ENCODE measurements at places on chromosomes 11 and 22.

DNA sequence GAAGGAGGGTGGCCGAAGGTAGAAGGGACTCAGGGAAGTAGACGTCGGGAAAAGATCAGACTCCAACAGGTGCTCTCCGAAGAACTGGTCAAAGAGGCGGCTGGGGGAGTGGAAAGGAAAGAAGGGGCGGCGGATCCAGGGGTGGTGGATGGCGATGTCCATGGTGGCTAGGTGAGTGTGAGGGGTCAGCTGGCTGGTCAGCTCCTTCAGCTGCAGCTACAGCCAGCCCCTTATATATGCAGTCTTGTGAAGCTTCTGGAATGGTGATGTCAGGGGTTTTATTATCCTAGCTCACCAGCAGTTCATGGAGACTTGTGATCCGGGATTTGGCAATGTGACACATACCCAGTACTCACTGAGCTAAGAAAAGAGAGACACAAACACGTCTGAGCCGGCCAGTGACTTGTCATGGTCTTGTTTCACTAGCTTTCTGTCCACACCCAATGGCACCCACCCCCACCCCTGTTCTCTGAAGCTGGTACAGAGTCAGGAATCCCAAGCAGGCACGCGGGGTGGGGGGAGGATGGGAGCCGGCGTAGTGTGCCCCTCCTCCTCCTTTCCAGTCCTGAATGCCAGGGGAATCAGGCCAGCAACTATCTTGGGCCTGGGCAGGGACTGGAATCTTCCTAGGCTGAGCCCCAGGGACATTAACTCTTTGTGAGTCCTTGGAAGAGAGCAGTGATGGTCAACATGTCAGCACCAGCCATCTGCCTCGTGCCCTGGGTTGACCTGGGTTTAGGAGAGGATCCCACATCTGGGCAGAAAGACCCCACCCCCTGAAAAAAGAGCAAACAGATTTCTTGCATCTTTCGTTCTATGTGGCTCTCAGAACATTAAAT lies at the start of gene CRYAB:
CRYAB (minus strand) TSS at position 208 of the 839 bp plus-strand sequence; CDS start at position 162, 46 bp downstream.
- DNase-seq: peak; percentile 95

- DNase-seq: no peak
Measured at GRCh38 chr11:69241844-69242243, 52.1 kb upstream of the MYEOV start.

DNA sequence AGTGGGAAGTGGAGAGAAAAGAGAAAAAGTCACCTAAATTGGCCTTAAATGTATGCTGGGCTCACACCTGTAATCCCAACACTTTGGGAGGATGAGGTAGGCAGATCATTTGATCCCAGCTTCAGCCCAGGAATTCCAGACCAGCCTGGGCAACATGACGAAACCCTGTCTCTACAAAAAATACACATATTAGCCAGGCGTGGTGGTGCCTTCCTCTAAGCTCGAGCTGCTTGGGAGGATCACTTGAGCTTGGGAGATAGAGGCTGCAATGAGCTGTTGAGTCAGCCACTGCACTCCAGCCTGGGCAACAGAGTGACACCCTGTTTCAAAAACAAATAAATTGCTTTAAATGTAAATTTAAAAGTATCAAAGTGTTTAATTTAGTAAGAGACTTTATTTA lies 3.9 kb downstream of the CBL start:
- no peak for DNase-seq

DNA sequence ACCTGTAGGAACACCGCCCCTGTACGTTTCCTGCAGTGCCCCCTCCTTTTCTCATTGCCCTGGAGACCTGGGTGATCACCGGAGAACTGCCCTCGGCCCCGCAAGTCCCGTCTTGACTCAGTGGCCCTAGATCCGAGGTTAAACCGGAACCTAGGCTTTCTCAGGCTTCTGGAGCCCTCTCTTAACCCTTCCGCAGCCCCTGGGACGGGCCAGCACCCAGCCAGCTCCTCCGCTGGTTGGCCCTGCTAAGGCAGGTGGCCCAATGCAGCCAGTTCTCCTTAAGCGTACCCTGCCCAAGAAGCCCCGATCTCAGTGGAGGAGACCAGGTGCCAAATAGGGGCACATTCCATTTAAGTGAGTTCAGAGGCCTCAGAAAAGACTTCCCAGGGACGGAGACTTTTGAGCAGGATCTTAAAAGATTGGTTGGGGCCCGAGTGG lies 776 bp downstream of the NLRX1 start:
- DNase-seq: peak; percentile 66

DNA sequence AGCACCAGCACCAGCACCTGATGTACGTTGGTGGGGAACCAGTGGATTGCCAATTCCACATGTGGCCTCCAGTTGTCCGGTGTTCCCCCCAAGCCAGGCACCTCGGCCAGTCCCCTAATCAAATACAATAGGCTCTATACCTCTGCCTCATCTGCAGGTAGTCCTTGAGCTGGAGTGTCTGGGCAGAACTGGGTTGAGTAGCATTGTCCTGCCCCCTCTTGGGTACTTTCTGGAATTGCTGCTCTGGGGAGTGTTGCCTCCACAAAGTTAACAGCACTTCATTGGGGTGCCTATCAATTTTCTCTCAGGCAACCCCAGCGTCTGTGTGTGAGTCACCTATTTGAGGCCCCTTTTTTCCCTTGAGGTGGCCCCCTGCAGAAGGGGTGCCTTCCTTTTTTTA lies 413.0 kb upstream of the LARGE1 start:
- DNase-seq: no peak

DNA sequence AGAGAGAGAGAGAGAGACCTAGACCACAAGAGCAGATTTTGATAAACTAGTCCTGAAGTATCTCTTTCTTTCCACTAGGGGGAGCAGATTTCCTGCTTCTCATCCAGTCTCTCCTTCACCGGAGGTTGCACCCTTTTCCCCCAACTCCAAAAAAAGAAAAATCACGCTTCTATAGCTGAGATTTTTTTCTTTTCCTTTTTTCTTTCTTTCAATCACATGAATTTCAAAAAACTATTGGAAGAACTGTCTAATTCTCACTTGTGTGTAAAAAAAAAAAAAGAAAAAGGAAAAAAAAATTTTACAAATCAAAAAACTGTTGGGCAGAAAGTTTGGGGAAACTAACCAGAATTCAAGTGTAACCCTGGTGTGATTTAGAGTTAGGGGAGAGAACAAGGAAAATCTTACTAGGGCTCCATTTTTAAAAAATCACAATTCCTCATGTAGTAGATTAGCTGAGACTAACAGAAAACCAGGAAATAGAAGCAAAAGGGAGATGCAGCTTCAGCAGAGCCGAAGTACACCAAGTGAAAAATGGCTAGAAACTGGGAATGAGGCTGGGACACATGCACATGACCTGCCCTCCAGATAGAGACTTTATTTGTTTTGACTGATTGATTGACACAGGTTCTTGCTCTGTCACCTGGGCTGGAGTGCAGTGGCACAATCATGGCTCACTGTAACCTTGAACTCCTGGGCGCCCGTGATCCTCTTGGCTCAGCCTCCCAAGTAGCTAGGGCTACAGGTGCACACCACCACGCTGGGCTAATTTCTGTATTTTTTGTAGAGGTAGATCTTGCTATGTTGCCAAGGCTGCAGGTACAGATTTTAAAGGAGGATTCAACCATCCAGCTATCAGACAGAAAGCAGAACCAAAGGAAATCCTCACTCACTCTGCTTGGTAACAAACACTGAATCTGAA lies 27.1 kb downstream of the SDHD start:
- peak; percentile 69 for DNase-seq

- peak; percentile 84 for DNase-seq
Measured at GRCh38 chr22:36343720-36344105, 44.1 kb downstream of the MYH9 start.

DNA sequence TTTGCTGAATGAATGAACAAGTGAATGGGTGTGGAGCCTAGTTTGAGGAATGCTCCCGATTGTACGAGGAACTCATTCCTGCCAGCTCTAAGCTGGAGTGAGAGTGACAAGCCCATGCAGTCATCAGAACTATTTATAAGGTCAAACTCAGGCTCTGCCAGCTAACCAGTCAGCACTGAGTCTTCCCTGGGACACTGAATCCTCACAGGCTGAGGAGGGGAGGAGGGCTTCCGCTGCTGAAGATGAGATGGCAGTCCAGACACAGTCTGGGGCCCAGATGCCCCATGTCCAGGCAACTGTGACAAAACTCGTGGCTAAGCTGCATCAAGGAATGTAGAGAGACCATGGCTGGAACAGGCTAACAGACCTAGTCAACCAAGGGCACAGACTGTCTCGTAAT lies 4.0 kb downstream of the LRP4 start:
- peak; percentile 64 for DNase-seq

DNA sequence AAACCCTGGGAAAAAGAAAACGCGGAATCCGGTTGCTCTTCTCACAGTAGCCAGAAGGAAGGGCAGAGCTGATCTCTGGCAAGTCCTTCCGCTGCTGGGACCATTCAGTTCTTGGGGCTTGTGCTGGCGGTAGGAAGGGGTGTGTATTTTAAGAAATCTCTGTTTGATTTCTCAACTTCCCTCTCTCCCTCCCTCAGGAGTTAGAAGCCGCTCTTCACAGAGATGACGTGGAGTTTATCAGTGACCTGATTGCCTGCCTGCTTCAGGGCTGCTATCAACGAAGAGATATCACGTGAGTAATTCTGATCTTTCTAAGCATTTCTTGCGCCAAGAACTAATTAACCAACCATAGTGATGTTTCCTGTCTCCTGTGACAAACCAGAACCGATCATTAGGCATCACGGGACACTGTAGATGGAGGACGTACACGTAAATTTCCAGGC lies 85.9 kb upstream of the SLC25A18 start:
- no peak for DNase-seq

GRCh38 chr11:120329556-120329955 lies 4.5 kb downstream of the TLCD5 start:
- no peak for DNase-seq

DNA sequence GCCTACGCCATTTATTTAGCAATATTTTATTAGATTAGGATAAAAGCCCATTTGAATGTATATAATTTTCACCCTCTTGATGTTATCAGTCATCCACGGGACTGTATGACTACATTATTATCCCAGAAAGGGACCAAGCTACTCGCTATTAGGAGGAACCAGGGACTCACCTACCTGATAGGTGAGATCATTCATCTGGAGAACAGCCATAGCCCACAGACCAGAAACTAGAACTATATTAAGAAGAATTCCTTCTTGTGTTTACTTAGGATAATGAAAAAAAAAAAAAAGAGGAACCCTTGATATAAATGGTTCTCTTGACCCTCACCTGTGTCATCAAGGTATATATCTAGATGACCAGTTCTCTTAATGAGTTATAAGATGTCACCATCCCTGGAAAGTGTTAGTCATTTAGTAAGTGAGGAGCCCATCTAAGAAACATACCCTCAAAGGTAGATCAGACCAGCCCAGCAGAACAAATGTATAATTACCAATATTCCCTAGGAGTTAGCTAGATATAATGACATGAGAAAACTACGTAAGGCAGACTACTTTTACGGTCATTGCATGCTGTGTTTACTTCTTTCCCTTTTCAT lies 8.0 kb downstream of the SIK3 start:
- no peak for DNase-seq

DNA sequence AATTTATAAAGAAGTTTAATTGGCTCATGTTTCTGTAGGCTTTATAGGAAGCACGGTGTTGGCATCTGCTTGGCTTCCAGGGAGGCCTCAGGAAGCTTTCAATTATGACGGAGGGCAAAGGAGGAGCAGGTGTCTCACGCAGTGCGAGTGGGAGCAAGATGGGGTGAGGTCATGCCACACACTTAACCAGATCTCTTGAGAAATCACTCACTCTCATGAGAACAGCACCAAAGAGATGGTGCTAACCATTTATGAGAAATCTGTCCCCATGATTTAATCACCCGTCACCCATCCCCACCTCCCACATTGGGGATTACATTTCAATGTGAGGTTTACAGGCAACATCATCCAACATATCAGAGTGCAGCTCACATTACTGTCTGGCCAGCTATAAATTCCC lies 103.5 kb downstream of the ARHGAP8 start:
- no peak for DNase-seq

- DNase-seq: no peak
Measured at GRCh38 chr11:76152741-76153570, 53.3 kb downstream of the WNT11 start.

GRCh38 chr22:26479043-26479791 lies 4.4 kb downstream of the HPS4 start:
- DNase-seq: no peak

DNA sequence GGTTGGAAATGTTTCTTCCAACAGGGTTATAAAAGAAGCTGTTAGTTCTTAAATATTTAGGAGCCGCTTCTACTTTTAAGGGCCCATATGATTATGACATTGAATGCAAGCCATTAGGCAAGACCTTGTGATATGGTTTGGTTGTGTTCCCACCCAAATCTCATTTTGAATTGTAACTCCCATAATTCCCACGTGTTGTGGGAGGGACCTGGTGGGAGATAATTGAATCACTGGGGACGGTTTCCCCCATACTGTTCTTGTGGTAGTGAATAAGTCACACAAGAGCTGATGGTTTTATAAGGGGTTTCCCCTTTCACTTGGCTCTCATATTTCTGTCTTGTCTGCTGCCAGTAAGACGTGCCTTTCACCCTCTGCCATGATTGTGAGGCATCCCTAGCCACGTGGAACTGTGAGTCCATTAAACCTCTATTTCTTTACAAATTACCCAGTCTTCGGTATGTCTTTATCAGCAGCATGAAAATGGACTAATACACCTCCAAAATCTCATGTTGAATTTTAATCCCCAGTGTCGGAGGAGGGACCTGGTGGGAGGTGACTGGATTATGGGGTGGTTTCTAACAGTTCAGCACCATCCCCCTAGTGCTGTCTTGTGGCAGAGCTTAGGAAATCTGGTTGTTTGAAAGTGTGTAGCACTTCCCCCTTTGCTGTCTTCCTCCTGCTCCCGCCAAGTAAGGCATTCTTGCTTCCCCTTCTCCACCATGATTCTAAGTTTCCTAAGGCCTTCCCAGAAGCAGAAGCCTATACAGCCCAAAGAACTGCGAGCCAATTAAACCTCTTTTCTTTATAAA lies 4.3 kb downstream of the CD59 start:
- DNase-seq: peak; percentile 60

GRCh38 chr11:2263071-2263565 lies 7.3 kb downstream of the ASCL2 start:
- DNase-seq: no peak

DNA sequence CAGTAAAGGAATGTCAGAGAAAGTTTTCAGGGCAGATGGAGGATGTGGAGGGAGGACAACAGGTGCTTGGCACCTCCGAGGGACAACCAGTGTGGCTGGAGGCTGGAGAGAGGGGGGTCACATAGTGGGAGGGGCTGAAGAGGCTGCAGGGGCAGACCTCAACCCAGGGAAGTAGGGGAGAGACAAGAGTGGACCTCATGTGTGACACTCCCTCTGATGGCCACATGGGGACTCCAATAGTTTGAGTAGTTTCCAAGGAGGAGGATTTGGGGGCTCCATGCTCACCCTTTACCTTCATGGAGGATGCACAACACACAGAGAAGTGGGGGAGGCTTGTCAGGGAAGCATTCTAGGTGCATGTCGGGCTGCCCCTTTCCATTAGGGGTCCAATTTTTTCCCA lies 35.1 kb upstream of the ASPHD2 start:
- no peak for DNase-seq

DNA sequence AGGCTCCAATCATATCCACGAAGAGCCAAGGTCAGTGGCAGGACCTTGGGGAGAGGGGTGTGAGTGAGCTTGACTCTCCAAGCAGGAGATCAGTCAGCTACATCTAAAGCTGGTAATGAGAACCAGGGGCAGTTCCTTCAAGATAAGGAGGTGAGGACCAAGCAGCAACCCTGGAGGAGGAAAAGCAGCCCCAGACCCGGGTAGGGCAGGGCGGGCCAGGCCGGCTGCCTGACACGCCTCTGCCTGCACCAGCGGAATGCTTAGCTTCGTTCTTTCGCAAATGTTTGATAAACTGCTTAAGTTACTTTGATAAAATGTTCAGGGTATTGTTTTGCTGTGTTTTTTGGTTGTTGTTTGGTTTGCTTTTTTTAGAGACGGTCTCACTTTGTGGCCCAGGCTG lies 18.7 kb upstream of the FADD start:
- no peak for DNase-seq
